A673 (cell line): ENCODE measurements at places on chromosomes 5 and 9.

DNA sequence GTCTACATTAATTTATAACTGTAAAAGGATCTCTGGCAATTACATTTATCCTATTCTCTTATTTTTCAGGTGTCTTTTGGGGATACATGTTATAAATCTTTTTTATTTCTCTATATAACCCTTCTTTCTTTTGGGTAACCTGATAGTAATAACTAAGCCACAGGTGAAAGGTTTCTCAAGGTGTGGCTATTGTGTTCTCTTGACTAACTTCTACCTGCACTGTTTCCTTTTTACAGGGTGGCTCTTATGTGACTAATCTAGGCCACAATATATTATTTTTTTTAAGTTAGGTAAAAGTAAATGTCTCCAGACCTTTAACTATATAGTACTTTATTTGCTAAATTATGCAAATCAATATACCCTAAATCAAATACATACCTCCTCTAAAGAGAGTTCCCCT, 193.2 kb downstream of the EFNA5 start:
- DNase-seq = no peak

DNA sequence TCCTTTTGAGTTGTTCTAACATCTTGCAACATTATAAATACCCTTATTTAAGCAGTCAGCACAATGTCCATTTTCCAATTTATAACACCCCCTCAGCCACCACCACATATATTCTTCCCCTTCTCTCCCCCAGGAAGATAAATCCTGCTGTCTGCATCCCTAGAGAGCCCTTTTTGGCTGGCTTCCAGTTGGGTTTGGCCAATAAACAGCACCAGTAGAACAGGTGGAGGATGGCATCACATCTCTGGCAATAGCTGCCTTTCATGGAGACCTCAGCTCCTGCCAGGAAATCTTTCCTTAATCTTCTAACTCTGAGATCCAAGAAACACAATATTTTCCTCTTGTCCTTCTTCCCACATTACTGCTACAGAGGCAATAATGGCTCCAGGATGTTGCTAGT, 53.7 kb downstream of the TRIM36 start:
- DNase-seq = peak; percentile 49

DNA sequence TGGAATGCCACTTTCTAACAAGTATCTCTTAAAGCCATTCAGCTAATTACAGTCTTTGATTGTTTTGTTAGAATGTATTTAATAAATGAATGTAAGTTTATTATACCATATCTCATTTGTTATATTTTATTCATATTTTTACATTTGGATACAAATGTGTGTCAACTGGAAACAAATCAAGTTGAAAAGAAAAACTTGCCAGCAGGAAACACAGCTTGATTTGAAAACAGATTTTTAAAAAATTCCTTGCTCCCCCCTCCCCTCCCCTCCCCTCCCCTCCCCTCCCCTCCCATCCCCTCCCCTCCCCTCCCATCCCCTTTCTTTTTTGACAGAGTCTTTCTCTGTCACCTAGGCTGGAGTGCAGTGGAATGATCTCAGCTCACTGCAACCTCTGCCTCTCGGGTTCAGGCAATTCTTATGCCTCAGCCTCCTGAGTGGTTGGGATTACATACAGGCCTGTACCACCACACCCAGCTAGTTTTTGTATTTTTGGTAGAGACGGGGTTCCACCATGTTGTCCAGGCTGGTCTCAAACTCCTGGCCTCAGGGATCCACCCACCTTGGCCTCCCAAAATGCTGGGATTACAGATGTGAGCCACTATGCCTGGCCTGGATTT, 227.6 kb downstream of the WDR70 start:
- DNase-seq = no peak

- DNase-seq = no peak
These were observed 20.0 kb upstream of the GCNT1 start for GRCh38 chr9:76438841-76439588.

DNA sequence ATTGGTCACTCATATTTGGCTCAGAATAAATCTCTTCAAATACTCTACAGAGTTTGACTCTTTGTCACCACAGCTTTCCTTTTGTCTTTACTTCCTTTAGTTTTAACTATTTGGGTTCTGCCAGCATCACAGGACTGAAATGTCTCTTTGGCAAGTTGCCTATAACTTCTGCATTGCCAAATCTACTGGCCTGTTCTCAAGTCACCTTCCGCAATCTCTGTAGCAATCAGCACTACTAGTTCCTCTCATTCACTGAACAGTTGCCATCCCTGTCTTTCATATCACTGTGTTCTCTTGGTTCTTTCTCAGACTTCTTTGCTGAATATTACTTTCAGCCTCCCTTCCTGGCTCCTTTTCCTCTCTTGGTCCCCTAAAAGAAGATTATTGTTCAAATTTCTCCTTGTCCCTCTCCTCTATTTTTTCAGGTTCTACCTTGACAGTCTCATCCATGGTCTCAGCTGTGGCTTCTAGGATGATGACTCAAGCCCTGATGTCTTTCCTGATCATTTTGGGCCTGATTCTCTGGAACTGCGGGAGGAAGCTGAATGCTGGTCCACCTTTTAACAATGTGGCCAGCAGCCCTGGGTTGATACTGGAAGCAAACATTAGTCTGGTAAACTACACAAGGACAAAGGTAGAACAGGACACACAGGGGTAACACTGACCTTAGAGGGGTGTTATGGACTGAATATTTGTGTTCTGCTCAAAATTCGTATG, 44.0 kb upstream of the LIFR start:
- DNase-seq = peak; percentile 11

DNA sequence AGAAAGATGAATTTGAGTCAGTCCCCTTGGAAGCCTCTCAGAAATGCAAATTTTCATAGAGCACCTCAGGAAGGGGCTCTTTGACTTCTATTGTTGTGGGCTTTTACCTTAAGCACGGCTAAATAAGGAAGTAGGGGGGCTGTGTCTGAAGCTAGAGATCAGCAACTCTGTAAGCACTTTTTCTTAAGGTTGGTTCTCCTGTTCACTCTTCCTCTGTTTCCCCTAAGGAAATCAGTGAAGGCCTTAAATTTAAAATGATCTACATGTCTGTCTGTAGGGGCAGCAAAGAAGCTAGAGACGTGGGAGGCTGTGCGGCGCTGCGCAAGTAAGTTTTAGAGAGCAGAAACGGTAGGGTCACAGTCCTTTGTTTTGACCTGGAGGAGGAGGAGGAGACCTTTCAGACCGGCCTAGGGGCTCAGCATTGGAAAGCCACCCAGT, 1.2 kb upstream of the CDC14B start:
- DNase-seq = no peak

DNA sequence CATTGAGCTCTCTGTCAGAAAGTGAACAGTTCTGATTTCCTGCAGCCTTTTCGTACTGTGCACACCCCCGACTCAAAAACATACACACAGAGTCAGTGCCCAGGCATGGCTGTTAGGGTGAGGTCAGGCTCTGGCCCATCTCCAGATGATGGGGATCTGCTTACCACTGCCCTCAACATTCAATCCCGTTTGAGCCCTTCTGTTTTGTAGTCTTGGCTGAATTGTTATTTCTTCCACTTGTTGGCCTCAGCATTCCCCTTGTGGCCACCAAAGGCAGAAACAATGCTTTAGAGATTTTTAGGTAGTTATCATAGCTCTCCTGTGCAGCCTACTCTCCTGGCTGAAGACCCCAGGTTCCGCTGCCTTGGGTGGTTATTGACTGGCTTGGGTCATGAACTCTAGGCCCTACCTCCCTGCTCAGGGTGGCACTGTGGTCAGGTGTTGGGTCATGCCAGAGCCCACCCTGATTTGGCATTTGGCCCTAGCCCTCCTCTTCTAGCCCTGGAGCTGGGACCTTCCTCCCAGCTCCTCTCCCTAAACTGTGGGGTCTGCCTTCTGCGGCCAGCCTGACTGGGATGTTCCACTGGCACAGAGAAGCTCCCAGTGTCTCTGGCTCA, 7.8 kb upstream of the MYOZ3 start:
- no peak for DNase-seq

GRCh38 chr5:103258957-103259704, 568 bp downstream of the MACIR start:
- peak; percentile 80 for DNase-seq

- DNase-seq = no peak
These were observed 262.1 kb upstream of the RPS23 start for GRCh38 chr5:82540301-82540700.

DNA sequence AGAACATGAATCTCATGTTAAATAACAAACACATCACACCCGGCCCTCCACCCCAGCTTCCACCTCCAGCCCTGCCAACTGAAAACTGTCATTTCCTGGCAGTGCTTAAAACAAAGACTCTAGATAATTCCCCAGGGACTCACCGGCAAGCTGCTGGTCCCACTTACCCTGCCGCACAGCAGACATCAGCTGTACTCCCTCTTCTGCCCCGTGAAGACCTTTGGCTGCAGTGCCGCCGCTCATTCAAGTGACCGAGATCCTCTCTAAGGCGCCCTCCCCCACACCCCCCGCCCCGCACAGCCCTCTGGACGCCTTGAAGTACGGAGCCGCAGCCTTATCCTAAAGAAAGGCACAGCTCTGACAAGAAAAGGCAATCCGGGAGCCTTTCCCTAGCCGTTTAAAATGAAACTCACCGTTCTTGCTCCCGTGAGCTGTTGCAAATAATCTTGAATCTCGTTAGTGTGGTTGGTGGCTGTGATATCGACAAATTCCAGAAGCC, 434 bp downstream of the GLRX start:
- peak; percentile 73 for DNase-seq

GRCh38 chr9:134224567-134225093, 60.3 kb upstream of the RNU6ATAC start:
- DNase-seq = no peak

DNA sequence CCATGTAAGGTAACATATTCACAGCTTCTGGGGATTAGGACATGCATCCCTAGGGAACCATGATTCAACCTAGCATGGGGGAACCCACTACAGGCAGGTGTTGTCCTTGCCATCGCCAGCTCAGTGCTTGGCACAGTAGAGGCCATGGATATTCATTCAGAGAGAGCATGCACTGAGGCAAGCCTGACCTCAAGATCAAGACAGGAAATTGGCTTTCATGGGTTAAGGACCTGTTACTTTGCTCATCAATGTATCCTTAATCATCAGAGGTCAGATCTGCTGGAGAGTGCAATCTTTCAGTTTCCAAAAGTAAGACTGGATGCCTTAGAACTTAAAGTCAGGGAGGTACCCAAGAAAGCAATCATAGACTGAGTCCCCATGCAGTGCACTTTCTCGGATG, 84.0 kb downstream of the KCNIP1 start:
- no peak for DNase-seq

GRCh38 chr9:3850098-3850497, 324.3 kb upstream of the RFX3 start:
- no peak for DNase-seq
